Stimulated activated CD8-positive, alpha-beta memory T cell treated with anti-CD3 and anti-CD28 coated beads, Interleukin-12 subunit alpha, Interleukin-12 subunit beta, amount 100 ng/mL, for 4 hours (primary cell): ENCODE measurements at places on chromosomes 16 and 17.
A peak's percentile ranks its signal among the peaks of the same experiment; 100 is the strongest.

DNA sequence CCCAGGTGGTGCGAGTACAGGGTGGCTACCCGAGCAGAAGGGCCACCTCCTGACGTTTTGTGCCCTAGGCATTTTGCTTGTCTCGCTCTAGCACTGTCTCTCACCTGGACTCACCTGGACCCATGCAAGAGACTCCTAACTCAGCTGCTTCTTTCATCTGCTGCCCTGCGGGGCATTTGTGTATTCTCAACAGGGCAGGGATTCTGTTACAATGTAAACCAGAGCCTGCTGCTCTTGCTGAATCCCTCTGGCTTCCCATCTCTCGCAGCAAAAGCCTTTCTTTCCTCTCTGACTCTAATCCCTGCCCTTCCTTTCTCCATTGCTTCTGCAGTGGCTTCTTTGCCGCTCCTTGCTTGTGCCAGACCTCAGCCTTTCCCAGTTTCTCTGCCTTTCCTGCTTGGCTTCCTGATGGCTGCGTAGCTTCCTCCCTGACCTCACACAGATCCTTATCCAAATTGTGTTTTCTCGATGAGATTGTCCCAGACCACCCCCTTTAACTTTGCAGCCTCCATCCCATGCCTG, 10.2 kb downstream of the ARSG start:
- no peak for DNase-seq

GRCh38 chr17:4594931-4595684, 10.8 kb downstream of the SMTNL2 start:
- DNase-seq: peak; percentile 13

- no peak for DNase-seq
Measured at GRCh38 chr17:40063901-40064531, 1.3 kb downstream of the THRA start.

- no peak for DNase-seq
Measured at GRCh38 chr17:40450175-40450574, 6.9 kb downstream of the IGFBP4 start.

DNA sequence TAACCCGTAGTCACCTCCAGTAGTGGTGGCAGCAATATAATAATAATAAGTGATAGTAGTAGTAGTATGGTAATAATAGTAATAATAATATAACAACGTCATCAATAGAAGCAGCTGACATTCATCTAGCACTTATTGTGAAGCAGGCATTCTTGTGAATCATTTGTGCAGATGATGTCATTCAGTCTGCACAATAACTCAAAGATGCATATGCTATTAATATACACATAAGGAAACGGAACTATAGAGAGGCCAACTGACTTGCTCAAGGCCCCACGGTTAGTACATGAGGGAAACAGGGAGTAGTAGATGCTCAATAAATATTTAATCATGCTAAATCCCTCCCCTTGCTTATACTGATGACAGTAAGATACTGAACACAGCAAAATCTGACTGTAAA, 35.4 kb upstream of the GAN start:
- no peak for DNase-seq

DNA sequence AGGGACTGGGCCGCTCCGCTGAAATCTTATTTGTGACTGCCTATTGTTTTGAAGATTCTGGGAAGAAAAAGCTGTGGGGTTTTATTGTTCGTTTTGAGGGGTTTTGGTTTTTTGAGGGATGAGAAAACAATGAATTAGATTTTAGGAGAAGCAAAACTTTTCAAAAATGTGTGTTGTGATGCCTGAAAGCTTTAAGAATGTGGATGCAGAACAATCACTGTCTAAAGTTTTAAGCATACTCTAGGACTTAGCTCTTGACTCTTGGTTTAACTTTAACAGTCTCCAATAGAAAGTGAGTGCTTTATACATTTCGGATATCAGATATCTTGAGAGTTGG, 899 bp downstream of the CFAP52 start:
- no peak for DNase-seq

DNA sequence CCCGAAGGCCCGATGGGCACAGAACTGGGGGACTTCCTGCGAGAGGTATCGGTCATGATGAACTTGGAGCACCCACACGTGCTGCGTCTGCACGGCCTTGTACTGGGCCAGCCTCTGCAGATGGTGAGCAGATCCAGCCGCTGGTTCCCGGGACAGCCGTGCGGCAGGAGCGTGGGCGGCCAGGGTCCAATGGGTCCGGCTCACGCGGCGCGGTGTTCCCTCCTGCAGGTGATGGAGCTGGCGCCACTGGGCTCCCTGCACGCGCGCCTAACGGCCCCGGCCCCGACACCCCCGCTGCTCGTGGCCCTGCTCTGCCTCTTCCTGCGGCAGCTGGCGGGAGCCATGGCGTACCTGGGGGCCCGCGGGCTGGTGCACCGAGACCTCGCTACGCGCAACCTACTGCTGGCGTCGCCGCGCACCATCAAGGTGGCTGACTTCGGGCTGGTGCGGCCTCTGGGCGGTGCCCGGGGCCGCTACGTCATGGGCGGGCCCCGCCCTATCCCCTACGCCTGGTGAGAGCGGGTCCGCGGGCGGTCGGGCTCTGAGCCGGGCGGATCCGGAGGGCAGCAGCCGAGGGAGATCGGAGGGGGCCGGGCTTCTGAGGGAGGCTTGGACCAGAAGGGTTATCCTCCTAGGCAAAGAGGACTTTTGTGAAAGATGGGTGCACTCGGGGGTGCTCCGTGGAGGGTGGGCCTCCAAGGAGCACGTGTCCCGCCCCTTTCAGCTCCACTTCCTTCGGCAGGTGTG, 3.0 kb downstream of the TNK1 start:
- peak; percentile 68 for DNase-seq

DNA sequence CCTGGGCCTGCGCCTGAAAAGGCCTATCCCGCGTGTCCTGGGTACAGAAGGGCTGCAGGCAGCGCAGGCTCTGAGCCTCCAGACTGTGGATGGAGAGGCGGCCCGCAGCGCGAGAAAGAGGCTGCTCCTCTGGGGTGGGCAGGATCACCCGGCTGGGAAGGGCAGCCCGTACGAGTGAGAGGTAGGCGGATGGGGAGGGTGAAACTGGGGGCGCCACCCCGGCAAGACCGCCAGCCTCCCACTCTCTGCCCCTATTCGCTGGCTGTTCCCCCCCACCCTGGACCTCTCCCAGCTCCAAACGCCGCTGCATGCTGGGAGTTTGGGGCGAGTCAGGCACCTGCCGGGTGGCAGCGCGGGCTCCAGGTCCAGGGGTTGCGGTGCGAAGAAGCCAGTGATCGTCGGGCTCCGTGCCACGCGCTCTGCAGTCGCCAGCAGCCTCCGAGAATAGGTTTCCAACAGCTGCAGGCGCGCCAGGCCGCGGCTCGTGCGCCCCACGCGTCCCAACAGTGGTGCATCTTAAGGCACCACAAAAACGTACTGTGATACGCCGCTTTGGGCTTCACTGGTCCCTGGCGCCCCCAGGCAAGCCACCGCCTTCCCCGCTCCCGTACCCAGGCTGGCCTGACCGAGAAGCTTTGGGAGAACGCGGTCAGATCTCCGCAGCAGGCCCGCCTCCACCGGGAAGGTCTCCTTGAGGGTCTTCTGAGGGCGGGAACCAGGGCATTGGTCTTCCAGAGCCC, 1.1 kb downstream of the NOXO1 start:
- no peak for DNase-seq

DNA sequence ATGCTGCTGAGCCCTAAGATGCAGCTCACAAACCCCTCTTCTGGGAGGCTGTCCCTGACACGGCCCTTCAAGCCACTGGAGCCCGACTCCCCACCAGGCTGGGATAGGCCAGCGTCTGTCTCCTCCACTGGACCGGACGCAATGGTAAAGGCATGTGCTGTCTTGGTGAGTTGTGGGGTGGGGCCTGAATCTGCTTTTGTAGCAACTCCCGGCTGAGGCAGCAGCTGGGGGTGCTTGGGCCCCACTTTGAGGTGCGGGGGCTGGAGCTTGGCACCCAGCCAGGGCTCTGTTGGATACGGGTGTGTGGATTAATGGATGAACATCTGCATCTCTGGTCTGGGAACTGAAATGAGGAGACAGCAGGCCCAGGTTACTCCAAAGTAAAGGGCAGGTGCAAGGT, 3.5 kb upstream of the NLRC3 start:
- no peak for DNase-seq

- DNase-seq: no peak
Measured at GRCh38 chr17:59027750-59028149, 78.9 kb downstream of the TRIM37 start.

- DNase-seq: no peak
Measured at GRCh38 chr17:61157246-61157886, 242.3 kb upstream of the TBX2 start.
